ENCODE measurements at places on chromosomes 4 and X.

- ATAC-seq, result no peak
Observed at GRCh38 chr4:12729384-12729783, 754.8 kb downstream of the RAB28 start.

GRCh38 chrX:57643698-57644097 is 36.4 kb downstream of the NLRP2B start:
- ATAC-seq, result no peak

DNA sequence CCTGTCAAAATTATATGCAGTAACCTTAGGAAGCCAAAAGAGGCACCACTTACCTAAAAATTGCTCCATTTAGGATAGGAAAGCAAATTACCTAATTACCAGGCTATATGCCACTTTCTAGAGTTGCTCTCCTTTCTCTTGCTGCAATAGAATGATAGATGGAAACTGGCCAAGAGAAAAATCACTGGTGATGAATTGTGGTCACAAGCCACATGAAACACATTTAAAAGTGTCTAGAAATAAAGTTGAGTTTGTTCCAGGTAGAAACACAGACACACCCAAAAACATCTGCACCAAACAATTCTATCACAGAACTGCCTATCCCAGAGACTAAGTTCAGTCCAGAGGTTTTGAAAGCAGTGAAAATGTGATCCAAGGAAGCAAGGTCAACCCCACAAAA is 337.7 kb downstream of the PCDH19 start:
- no peak for ATAC-seq

GRCh38 chrX:100085846-100086245 is 324.2 kb downstream of the PCDH19 start:
- ATAC-seq, result no peak

DNA sequence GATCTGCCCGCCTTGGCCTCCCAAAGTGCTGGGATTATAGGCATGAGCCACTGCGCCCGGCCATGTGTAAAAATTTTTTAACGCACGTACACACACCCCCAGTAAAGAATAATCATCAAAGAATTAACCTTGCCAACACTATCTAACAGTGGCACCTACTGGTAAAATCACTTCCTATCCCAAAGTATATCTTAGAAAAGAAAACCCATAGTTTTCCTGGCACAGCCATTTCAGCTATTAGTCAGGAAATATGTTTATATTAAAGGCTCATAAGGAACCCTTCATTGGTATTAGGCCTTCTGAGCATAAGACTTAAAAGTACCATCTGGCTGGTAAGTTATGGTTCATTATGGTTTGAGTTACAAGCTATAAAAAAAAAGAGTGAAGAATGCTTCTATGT is 14.1 kb downstream of the S100G start:
- no peak for ATAC-seq

DNA sequence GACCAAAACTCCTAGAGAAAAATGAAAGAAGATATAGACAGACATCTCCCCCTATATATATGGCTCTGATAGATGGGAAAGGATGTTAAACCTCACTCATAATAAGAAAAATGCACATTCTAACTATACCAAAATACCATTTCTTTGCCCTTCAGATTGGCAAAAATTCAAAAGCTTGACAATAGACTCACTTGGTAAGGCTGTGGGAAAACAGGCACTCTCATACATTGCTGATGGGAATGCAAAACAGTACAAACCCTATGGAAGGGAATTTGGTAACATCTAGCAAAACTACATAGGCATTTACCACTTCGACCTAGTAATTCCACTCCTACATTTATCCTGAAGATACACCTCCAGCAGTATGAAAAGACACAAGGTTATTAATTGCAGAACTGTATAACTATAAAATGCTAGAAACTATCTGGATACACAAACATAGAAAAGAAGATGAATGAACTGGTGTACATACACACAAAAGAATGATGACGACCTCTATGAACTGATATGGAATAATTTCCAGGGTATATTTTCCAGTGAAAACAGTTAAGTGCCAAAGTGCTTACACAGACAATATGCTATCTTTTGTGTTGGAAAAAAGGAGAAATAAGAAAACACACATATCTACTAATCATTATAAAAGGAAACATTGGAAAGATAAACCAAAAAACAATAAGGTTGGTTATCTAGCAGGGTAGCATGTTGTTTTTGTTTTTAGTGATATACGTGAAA is 48.5 kb downstream of the WDFY3 start:
- no peak for ATAC-seq

DNA sequence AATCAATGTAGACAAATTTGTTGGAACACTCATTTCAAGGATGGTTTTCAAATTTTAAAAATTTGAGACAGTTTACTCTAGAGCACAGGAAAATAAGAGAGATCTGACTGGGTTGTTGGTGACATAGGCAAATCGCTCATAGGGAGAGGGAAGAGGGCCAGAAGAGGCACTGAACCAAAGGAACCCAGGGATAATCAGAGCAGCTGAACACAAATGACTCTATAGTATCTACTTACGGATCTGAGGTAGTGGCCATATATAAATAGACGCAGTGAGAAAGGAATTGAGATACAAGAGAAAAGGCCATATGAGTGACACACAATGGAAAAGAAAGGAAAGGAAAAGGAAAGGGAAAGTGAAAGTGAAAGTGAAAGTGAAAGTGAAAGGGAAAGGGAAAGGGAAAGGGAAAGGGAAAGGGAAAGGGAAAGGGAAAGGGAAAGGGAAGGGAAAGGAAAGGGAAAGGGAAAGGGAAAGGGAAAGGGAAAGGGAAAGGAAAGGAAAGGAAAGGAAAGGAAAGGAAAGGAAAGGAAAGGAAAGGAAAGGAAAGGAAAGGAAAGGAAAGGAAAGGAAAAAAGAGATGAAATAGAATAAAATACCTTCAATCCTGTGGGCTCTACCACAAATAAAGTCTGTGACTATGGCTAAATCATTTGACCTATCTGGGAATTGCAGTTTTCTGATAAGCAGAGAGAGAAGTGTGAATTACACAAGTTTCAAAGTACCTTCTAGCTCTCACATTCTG is 759.2 kb downstream of the DMD start:
- ATAC-seq, result no peak

- ATAC-seq, result no peak
Observed at GRCh38 chr4:111595456-111595855, 549.8 kb upstream of the FAM241A start.

DNA sequence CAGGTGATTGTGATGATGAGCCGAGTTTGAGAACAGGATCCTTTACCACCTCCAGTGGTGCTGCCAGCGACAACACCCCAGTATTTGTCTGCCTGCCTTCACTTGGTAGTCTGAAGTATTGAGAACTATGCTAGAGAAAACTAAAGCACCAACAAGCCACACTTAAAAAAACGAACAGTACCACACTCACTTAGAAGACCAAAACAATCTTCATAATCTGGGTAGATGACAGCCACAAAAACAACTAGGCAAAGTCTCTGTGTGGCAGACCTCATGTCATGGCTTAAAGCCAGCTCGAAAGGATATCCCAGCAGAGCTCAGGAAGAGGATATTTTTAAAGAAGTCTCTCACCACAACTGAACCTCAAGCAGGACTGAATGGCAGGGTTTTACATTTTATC is 236.0 kb downstream of the GPC3 start:
- no peak for ATAC-seq

Data from motor neuron (in vitro differentiated cells).